ENCODE measurements at places on chromosomes 3 and 15.
A peak's percentile ranks its signal among the peaks of the same experiment; 100 is the strongest.

- no peaks in the 10 kb centered on the region for H3K36me3 ChIP-seq
- no peak overlapping the region for H3K4me3 ChIP-seq
- no peak for DNase-seq
- no peak overlapping the region for H3K27ac ChIP-seq
Measured at GRCh38 chr3:118077332-118077731, 957.3 kb downstream of the IGSF11 start.

- H3K27me3 ChIP-seq: no peaks in the 10 kb centered on the region
- no peak for DNase-seq
- no peak overlapping the region for H3K27ac ChIP-seq
- H3K4me1 ChIP-seq: no peaks in the 10 kb centered on the region
Measured at GRCh38 chr3:47856669-47857068, 53.7 kb downstream of the DHX30 start.

DNA sequence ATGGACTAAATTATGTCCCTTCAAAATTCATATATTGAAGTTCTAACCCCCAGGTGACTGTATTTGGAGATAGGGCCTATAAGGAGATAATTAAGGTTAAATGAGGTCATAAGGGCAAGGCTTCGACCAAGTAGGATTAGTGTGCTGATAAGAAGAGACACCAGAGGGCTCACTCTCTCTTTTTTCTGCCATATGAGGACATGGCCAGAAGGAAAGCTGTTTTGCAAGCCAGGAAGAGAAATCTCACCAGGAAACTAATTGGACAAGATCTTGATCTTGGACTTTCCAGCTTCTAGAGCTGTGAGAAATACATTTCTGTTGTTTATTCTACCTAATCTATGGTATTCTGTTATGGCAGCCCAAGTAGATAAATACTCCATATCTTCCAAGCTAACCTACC lies 503.6 kb upstream of the NAALADL2 start:
- H3K4me3 ChIP-seq: no peak overlapping the region
- no peaks in the 10 kb centered on the region for H3K36me3 ChIP-seq
- DNase-seq: no peak
- no peak overlapping the region for H3K27ac ChIP-seq
- H3K27me3 ChIP-seq: no peaks in the 10 kb centered on the region

- no peaks in the 10 kb centered on the region for H3K27me3 ChIP-seq
- no peaks in the 10 kb centered on the region for H3K36me3 ChIP-seq
- peak within 1 kb of the TSS; percentile 22 for H3K27ac ChIP-seq
- peak within 1 kb of the TSS; percentile 44 for H3K4me3 ChIP-seq
- peak; percentile 39 for DNase-seq
Measured at GRCh38 chr3:126394179-126394976, at the start of gene CFAP100. Gene CFAP100 (plus strand): TSS chr3:126394909. CDS start chr3:126396001, 1,092 bp downstream.

DNA sequence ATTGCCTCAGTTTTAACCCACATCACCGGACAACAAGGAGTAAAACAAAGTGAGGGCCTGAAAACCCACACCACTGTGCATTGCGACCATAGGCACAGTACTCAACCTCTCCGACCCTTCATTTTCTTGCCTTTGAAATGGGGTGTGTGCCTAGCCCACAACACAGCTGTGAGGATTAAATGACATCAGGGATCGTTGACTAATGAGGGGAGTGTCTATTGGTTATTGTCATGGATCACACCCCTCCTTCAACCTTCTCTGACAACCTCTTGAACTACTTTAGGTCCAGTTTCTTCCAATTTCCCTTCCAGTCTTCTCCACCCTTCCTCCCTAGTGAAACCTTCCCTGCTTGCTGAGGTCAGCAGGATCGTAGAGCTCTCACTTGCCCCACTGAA lies 89.5 kb downstream of the HES1 start:
- H3K27me3 ChIP-seq: peaks cover 53% of the 10 kb centered on the region
- H3K4me3 ChIP-seq: no peak overlapping the region
- H3K27ac ChIP-seq: no peak overlapping the region
- no peaks in the 10 kb centered on the region for H3K36me3 ChIP-seq
- H3K4me1 ChIP-seq: no peaks in the 10 kb centered on the region
- no peak for DNase-seq

DNA sequence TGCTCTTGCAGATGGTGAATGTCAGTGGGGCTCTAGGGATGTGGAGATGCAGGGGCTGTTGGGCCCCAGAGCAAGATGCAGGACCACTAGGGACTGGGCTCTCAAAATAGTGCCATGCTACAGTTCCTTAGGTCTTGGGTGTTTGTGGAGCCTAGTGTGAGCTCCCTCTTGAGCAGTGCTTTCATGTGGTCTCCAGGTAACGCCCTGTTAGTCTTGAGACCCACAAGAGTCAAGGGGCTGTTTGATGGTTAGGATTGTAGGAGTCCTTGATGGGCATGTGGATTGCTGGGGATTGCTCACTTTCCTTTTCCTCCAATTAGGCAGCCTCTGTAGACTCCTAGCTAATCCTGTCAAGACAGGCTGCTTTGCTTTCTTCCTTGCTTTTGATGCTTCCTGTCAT lies 56.0 kb downstream of the CCDC66 start:
- peaks cover 50% of the 10 kb centered on the region for H3K36me3 ChIP-seq
- no peak overlapping the region for H3K4me3 ChIP-seq
- H3K27me3 ChIP-seq: no peaks in the 10 kb centered on the region
- DNase-seq: no peak
- H3K27ac ChIP-seq: no peak overlapping the region
